Activated T-helper 17 cell treated with anti-CD3 and anti-CD28 coated beads, Interleukin-2, amount 50 U/mL, for 72 hours (primary cell): ENCODE measurements at places on chromosomes 16 and 17.

DNA sequence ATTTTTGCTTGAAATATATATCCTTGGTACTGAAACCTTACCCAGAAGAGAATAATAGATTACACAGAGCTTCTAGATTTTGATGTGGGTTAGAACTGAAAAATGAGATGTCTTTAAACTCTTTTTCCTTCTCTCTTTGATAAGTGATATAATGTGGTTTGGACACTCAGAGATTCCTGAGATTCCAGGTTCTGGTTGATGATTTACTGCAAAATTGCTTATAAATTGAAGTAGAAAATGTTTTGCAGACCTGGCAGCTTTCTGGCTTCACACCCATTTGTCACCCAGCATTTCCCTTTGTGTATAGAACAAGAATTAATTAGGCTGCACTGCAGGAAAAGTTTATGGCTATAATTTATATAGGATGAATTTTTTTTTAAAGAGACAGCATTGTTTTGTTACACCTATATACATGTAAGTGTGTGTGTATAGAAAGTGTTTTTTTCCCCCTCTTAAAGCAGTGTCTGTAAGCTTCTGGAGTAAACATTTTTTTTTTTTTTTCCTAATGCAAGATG lies 23.5 kb downstream of the AATF start:
- ATAC-seq, result no peak

DNA sequence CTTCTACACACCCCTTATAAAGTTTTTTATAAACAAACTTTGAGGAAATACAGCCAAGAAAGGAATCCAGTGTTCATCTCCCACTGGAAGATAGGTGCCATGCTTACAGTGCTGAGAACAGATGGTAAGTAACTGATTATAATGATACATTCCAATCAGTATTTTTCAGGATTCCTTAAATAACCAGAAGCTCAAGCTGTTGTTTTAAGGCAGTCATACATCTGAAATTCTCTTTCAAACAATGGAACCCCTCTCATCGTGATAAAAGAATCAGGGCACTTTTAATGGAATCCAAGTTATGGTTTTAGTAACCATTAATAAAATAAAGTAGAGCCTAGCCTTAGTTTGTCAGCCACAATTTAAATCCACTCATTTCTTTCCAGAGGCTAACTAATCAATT lies 56.1 kb upstream of the STAC2 start:
- ATAC-seq, result no peak

GRCh38 chr16:67869653-67870052 lies 3.2 kb upstream of the EDC4 start:
- ATAC-seq, result no peak

- no peak for ATAC-seq
These were observed 1.3 kb downstream of the SNN start for GRCh38 chr16:11669380-11670146.

DNA sequence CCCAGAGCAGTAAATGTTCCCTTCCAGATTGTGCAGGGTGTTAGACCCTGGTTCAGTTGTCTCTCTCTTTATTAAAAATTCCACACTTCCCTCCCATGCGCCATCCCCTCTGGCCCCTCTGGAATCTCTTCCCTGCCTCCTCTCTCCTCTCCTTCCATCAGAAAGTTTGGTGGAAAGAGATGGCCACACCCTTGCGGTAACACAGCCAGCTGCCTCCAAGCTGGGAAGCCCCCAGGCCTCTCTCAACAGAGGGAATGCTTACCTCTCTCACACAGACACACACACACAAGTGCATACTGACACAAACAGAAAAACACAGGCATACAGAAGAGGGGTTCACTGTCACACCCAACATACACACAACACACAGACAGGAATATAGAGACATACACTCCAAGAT lies 220.5 kb downstream of the C16orf78 start:
- ATAC-seq, result no peak

- no peak for ATAC-seq
These were observed 114.6 kb upstream of the MED13 start for GRCh38 chr17:62179525-62180161.

DNA sequence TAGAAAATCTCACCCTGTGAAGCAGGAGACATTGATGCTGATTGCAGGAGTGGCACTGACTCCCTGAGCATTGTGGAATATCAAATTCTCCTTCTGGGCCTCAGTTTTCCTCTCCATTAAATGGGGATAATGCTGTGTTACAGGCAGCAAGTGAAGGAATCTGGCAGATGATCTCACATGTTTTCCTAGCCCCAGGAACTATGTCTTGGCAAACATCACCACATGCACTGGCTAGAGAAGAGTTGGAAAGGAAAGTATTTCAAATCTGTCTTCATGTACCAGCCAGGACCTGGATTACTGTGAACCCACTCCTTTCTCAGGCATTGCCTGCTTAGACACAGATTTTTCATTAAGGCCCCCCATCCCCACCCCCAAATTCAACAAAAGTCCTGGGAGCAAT lies 13.6 kb upstream of the CCL8 start:
- ATAC-seq, result no peak

GRCh38 chr17:58360296-58361063 lies 8.5 kb upstream of the SUPT4H1 start:
- ATAC-seq, result no peak
